ENCODE measurements at places on chromosomes 12 and 14.
A peak's percentile ranks its signal among the peaks of the same experiment; 100 is the strongest.

- DNase-seq: no peak
Observed at GRCh38 chr12:20050221-20050620, 318.1 kb upstream of the PDE3A start.

DNA sequence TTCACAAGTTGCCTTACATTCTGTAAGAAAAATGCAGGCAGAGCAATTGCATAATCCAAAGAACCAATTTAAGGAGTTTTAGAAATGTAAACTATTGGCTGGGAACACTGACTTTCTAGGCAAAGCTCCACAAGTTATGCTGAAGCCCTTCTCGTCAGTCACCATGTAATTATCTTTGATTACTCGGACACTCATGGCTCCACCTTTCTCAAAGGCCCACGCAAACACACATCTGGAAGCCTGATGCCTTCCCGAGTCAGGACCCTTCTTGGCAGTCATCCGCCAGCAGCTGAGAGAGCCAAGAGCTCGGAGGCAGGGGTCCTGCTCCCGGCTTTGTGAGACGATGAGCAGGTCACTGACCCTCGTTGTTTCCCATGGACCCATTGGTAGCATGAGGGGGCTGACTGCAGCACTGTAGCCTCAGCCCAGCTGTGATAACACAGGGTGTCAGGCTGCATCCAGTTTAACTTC, 202.2 kb downstream of the TMEM132D start:
- DNase-seq: no peak

GRCh38 chr12:115763376-115763775, 514.1 kb downstream of the MED13L start:
- DNase-seq: no peak

DNA sequence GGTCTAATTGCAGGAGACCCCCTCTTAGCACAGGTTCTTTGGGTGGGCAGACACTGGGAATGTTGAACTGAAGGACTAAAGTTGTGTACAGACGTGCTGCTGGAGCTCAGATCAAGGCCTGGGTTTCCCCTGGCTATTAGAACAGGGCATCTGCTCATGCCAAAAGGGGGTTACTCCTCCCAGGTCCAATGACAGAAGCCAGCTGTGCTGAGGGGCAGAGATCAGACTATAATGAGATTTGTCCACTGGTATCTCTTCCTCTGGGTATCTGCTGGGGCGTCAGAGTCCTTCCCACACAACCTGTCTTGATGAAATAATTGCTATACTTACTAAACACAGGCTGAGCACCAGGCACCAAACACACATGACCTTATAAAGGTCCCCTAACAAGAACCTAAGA, 42.6 kb downstream of the LTBP2 start:
- no peak for DNase-seq

GRCh38 chr14:77271113-77271710, at the start of gene NGB:
Gene NGB (minus strand): TSS chr14:77271206. CDS start chr14:77270937, 269 bp downstream.
- no peak for DNase-seq

DNA sequence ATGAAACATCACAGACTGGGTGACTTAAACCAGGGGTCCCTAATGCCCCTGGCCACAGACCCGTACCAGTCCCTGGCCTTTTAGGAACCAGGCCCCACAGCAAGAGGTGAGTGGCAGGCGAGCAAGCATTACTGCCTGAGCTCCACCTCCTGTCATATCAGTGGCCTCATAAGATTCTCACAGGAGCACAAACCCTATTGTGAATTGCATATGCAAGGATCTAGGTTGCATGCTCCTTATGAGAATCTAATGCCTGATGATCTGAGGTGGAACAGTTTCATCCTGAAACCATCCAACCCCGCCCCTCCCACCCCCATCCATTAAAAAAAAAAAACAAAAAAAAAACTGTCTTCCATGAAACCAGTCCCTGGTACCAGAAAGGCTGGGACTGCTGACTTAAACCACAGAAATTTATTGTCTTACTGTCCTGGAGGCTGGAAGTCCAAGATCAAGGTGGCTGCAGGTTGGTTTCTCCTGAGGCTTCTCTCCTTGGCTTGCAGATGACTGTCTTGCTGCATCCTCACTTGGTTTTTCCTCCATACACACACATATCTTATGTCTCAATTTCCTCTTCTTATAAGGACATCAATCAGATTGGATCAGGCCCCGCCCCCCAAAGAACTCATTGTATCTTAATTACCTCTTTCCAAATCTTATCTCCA, 235.9 kb downstream of the CHST11 start:
- no peak for DNase-seq

- DNase-seq: no peak
Observed at GRCh38 chr14:33282331-33283230, 343.9 kb downstream of the NPAS3 start.

GRCh38 chr12:27814851-27815591, 35.0 kb upstream of the MANSC4 start:
- DNase-seq: no peak

DNA sequence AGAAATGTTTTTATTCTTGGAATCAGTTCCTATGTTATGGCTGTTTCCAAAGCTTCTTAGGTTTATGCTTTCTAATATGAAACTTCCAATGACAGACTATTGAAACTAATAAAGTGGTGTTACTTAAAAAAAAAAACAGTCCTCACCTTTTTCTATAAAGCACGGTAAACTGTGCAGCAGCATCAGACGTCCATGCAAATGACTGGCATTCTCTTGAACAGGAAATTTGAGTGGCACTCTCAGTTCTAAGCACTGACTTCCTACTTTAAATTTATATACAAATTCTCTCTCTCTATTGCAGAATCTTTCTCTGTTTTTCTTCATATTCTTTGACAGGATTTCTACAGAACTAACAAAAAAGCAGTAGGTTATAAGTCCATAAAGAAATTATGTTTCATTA, 2.8 kb upstream of the RAD51AP1 start:
- no peak for DNase-seq

DNA sequence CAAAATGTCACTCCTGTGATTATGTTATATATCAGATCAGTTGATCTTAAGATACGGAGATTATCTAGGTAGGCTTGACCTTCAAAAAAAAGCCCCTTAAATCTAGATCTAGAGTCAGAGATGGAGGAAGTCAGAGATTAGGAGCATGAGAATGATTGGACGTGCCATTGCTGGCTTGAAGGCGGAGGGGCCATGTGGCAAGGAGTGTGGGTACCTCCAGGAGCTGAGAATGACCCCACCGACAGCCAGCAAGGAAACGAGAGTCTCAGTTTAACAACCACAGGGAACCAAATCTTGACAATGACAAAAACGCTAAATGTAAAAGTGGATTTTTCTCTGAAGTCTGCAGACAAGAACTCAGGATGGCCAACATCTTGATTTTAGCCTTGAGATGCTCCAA, 32.5 kb upstream of the MANSC4 start:
- DNase-seq: no peak

DNA sequence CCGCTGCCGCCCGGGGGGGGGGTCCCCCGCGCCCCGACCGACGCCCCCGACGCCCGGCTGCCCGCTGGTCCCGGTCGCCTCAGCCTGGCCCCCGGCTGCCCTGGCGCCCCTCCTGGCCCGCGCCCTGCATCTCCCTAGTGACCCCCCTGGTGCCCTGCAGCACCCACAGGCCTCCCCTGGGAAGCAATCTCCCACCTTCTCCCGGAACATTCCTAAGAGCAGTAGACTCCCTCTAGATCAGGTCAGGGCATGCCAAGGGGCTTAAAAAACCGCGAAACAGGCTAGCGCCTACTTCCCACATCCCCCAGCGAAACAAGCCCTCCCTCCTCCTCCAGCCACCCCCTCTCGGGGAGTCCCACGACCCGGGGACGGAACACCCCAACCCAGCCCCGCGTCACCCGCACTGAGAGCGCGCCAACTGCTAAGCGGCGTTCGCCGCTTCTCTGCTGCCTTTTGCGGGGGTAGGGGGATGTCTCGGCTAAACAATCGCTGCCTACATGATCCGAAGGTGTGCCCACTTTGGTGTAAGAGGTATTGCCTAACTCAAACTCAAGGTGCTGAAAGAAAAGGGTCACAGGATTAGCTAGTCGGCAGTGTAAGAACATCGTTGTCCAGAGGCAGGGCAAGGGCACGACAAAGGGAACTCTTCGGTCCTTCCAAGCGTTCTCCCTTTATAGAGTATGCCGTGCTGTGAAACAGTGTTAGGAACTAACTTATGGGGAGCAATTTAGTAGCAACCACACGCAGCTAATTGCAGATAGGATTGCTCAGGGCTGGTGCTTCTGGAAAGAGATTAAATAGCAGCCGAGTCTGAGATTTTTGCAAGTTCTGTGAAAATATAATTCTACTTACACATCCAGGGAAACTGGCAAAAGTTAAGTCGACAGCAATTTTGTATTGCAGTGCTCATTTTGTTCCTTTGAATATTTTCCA, 619 bp upstream of the NTN4 start:
- DNase-seq: no peak

DNA sequence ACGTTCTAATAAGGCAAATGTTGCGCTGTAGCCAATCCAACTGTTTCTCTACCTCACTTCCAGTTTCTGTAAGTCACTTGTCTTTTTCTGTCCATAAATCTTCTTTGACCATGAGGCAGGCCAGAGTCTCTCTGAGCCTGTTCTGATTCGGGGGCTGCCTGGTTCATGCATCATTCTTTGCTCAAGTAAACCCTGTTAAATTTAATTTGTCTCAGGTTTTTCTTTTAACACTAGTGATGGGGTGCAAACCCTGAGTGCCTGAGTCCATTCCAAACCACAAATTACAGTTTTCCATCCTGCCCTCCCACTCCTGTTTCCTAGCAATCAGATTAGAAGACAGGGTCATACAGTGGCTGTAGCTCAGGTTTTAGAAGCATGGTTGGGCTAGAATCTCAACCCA, 41.9 kb downstream of the VWF start:
- DNase-seq: no peak

DNA sequence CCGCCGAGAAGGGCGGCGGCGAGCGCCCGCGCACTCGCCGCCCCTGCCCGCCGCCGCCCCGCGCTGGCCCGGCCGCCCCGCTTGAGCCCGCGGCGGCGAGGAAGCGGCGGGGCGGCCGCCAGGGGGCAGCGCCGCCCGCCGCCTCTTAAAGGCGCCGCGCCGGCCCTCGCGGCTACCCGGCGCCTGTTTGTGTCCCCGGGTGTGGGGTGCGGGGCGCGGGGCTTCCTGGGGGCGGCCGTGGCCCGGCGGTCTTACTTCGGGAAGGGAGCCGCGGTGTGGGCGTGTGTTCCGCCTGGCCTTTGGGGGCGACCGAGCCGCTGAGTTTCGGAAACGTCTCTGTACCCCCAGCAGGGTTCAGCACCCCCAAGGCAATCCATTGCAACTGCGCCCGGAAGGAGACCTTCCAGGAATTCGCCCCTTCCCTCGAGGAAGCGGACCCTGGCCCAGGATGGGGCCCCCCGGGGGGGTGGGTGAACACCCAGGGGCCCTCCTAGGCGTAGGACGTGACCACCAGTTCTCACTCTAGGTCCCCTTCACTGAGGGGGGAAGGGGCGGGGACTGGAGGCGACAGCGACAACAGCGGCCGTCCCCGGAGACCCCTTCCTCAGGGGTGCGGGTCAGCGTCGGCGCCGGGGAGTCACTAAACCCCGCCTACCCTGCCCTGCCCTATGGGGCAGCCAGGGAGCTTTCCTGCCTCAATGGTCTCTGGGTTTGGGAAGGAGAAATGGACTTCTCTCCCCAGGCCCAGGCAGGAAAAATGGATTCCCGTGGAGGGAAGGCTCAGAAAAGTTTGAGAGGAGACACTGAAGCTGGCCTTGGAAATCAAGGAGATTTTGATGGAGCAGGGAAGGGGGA, at the start of gene ITPK1:
Gene ITPK1 (minus strand): TSS at position 105 of the 855 bp plus-strand sequence. CDS start 762 bp downstream, outside the sequence.
- DNase-seq: peak; percentile 47

- DNase-seq: no peak
Observed at GRCh38 chr12:66964629-66965028, 285.8 kb upstream of the GRIP1 start.

GRCh38 chr12:32201976-32202375, 95.3 kb downstream of the BICD1 start:
- DNase-seq: no peak

DNA sequence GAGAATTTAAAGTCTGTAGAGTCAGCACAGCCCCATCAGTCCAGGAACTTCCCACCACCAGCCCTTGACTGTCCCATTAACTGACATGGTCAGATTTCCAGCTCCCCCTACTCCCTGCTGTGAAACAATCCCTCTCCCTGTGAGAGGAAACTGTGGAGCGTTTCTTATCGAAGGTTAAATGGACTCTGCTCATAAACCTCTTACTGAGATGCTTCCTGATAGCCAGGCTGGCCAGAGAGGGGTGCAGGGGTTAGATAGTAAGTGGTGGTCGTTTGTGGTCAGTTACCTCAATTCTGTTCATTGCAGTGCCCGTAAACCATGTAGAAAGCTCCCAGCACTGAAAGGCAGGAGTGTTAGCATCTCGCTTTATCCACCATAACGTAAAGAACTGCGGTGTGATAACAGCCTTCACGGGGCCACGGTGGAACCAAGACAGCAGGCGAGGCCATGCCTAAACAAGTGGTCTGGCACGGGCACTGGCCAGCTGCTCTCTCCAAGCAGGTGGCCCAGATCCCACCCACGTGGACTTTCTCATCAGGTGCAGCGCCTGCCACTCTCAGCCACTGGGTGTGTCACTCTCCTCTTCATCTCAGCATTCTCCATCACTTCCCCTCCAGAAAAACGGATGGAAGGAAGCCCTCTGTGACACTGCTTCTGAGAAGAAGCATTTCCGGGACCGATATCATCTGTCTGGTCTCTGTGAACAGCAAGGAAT, 102.2 kb downstream of the FBXL14 start:
- DNase-seq: no peak

GRCh38 chr12:116247377-116247776, 30.1 kb downstream of the MED13L start:
- no peak for DNase-seq

DNA sequence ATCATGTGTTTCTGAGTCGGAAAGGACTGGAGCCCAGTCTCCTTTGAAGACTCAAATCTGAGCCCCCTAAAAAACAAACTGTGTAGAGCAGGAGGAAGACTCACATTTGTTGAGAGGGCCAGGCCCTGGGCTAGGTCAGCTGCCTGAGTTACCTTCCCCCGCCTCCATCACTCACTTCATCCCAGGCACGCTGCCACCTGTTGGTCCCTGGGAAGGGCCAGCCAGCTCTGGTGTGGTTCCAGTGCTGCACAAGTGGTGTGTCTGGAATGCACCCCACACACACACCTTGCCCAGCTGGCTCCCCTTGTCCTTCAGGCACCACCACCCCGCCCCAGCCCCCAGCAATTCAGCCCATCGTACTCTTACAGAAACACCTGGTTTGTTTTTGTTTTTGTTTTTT, 9.0 kb downstream of the MVK start:
- no peak for DNase-seq

- DNase-seq: no peak
Observed at GRCh38 chr12:78864403-78864869, at the start of gene SYT1. Gene SYT1 (plus strand): TSS chr12:78864774.

GRCh38 chr14:39668449-39668848, 236.2 kb upstream of the FBXO33 start:
- DNase-seq: no peak

- DNase-seq: no peak
Observed at GRCh38 chr12:108975024-108975593, 45.8 kb downstream of the SVOP start.

All from activated effector memory CD4-positive, alpha-beta T cell treated with Interleukin-2 at 50 U/mL for 16 hours (primary cell).